ENCODE measurements at places on chromosomes 2 and 18. TPM values are rescaled to one million over a fixed set of nuclear protein-coding genes. Genes with fewer than 3 reads are reported as not detected.

GRCh38 chr18:2846636-2847316 lies at the start of gene EMILIN2:
Gene EMILIN2, plus strand, starts transcription at chr18:2847006. Its CDS starts 183 bp downstream, at chr18:2847189.
- DNase-seq: peak; percentile 94
- no peaks in the 10 kb centered on the region for H3K27me3 ChIP-seq
- no peaks in the 10 kb centered on the region for H3K36me3 ChIP-seq
- no peak within 1 kb of the TSS for H3K27ac ChIP-seq
- peak within 1 kb of the TSS; percentile 32 for H3K4me3 ChIP-seq

MOGAT1 gene
- total RNA-seq: not detected

MROH2A gene
- total RNA-seq: not detected

DNA sequence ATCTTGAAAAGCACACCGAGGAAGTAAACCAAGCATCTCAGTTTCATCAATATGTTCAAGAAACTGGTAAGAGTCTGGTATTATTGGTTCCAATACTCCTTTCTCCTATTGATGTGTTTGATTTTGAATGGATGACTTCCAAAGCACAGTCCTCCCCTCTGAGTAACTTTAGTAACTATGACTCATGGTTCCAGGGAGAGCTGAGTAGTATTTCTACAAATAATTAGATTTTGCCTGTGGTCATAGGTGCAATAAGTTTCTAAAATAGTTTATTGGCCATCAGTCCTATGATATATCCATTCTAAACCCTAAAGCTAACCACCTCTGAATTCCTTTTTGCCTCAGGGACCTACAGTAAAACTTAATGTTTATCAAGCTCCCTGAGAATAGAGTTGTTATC lies 352.4 kb downstream of the XIRP2 start:
- H3K27ac ChIP-seq: no peak overlapping the region
- H3K4me1 ChIP-seq: no peaks in the 10 kb centered on the region
- no peaks in the 10 kb centered on the region for H3K27me3 ChIP-seq
- no peaks in the 10 kb centered on the region for H3K36me3 ChIP-seq
- DNase-seq: no peak

SPRED2 gene
- 36.5 TPM for total RNA-seq

Data from aorta (tissue), 5 donors.